KBM-7 (cell line): ENCODE measurements at places on chromosomes 5 and 9.

GRCh38 chr5:128014578-128014977, 69.0 kb upstream of the SLC12A2 start:
- no peak for DNase-seq

GRCh38 chr9:89984214-89984613, 379.4 kb downstream of the GADD45G start:
- DNase-seq: no peak

- no peak for DNase-seq
Observed at GRCh38 chr9:31065691-31066090, 1318.8 kb upstream of the ACO1 start.

DNA sequence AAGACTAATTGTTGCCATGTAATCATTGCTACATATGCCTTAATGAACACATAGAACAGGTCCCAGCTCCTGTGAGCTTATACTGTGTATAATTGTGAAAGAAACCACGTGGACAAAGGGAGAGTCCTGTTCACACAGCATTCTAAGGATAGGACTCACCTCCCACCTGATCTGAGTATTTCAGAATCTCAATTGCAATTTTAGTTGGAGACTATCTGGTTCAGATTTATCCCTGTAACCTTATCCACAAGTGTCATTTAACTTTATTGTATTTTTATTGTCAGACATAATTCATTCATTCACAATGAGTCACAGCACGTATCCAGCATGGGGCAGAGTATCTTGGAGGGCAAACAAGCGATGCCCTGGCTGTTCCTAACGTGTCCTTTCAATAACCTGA, 448.3 kb downstream of the NTRK2 start:
- no peak for DNase-seq

DNA sequence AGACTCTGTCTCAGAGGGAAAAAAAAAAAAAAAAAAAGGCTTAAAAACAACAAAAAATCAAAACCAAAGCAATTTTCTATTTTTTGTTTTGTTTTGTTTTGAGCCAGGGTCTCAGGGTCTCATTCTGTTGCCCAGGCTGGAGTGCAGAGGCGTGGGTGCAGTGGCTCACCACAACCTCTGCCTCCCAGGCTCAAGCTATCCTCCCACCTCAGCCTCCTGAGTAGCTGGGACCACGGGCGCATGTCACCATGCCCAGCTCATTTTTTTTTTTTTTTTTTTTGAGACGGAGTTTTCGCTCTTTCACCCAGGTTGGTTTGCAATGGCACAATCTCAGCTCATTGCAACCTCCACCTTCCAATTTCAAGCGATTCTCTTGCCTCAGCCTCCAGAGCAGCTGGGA, 5.7 kb downstream of the STK10 start:
- no peak for DNase-seq

GRCh38 chr9:115099901-115100300, 18.1 kb downstream of the TNC start:
- DNase-seq: no peak

GRCh38 chr5:135157421-135158313, 123.6 kb upstream of the PITX1 start:
- no peak for DNase-seq

DNA sequence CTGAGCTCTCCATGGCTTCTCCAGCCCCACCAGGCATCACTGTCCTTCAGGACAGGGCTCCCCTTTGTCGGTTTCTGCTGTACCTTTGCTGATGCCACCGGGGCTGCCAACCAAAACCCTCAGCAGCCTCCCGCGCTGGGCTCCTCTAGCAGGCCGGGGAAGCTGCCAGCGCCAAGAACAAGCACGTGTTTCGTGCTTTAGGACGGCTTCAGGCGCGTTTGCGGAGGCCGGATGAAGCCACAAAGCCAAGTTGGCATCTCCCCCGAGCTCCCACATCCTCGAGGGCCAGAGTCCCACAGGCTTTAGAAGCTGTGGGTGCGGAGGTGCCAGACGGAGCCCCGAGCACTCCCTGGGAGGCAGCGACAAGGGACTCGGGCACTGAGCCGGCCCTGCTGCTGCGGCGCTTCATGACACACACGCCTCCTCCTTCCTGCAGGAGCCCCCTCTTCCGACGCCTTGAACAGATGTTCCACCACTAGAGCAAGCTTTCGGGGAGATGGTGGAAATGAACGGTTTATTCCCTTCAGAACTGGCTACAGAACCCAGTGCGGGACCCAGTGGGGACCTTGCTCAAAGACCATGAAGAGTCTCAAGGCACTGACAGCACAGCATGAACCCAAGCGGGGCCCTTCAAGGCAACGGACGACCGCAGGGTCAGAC, 36.7 kb downstream of the SARDH start:
- no peak for DNase-seq

DNA sequence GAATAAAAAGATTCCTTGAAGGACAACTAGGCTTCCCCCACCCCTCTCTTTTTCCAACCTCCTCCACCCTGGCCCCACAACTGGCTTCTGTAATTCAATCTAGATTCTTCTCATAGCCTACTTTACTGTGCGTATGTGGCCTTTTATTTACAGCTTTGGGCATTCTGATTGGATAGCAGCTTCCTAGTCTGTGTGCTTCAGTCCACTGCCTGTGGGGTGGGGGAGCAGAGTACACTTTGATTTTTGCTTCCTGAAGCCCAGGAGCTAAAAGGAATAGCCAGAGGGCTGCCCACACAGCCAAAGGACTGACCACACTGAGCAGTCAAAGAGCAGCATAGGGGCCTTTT, 30.4 kb downstream of the RUSC2 start:
- DNase-seq: no peak

DNA sequence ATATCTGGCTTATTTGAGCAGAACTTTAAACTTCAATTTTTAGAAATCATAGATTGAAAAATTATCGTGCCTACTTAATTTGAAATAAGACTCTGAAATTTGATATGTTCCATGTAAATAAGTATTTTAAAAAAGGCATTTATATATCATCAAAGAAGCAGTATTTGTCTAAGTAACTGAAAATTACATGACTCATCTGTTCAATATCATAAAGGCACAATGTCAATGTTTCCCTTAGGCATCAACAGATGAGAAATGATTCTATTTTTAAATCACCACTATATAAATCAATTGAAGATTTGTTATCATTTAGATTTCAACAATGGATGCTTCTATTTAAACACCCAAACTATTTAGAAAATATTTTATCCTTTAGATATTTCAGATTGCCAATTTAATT, 142.9 kb upstream of the POU5F2 start:
- DNase-seq: no peak

GRCh38 chr5:61734966-61735365, 402.9 kb downstream of the ZSWIM6 start:
- no peak for DNase-seq

- no peak for DNase-seq
Observed at GRCh38 chr5:111553868-111554267, 41.5 kb upstream of the STARD4 start.

GRCh38 chr9:95025213-95026147, 292.0 kb downstream of the FANCC start:
- peak; percentile 38 for DNase-seq

DNA sequence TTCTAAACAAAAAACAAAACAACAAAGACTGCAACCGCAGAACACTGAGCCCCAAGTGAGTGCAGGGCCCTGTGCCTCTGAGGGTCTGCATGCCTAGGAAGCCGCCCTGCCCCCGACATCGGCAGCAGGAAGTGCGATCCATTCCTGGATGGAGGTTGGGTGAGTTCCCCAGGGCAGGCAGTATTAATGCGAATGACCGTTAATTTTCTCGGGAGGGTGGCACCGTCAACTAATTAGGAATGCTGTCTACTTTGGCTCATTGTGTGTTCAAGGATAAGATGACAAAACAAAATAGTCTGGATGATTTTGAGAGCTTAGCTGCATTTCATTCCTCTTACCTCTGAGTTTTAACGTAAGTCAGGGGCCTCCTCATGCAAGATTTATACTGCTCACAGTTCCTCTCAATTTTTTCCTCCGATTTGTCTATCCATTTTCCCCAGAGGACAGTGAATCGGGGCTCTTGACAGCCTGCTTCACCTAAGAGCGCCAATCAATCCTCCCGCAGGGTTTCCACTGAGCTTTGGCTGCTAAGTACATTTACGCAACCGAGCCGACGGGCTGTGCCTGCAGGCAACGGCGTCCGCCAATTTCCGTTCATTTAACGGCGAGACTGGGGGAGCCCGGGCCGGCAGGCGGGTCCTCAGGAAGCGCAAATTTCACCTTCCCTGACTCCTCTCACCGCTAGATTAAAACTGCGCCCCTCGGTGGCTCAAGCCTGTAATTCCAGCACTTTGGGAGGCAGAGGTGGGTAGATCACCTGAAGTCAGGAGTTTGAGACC, 2.9 kb upstream of the NXNL2 start:
- peak; percentile 91 for DNase-seq

DNA sequence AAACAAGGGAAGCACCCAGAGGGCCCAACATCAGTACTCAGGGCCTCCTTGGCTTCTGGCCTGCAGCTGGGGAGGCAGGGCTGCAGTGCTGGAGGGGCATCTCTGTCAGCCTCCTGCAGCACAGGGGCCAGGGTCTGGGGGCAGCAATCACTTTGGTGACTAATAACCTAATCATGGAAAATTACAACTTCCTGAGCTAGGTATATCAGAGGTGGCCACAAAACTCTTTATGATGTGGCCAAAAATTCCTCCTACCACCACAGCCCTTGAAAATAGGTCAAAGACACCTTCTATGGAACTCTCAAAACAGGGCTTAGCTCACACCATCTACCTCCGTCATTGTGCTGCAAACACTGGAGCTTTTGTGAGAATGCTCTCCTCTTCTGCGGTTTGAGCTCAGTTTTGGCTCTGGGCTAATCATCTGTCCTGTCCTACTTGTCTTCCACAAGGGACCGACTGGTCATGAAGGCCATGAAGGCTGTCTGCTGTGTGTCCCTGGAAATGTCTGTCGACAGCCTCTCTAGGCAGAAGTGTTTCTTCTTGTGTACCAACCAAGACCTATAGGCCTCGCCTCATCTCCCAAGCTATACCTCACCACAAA, 28.6 kb downstream of the CSF2 start:
- DNase-seq: no peak

DNA sequence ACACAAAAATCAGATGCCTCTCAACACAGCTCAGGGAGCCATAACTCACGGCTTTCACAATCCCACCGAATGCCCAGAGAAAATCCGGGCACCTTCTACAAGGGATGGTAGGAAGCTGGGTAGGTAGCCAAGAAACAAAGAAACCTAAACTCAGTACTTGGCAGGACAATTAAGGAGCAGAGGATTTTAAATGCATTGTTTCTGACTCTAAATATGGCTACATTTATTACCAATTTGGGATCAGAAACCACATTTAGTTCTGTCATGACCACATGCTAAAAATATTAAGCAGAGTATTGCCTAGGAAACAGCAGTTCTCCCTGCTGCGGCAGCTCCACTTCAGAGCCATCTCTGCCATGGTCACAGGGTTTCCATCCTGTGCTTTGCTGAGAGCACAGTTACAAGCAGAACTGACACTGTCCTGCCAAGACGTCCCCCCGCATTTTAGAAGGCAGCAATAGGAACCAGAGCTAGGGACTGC, 57.5 kb downstream of the SIL1 start:
- DNase-seq: peak; percentile 10

DNA sequence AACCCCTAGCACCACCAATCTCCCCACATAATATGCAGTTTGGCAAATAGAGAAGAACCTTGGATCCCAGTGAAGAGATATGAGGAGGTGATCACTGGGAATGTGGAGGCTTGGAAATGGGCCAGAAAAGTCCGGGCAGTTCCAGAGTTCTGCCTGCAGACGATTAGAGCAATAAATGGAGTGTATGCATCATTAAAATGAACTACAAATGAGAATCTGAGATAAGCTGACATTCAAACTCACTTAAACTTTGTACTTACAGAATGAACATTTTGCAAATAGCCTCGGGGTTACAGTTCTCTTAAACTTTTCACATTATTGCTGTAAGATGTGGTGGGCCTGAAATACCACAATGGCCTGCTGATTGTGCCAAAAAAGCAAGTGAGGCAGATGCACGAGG, 23.0 kb upstream of the LHFPL2 start:
- DNase-seq: no peak

GRCh38 chr9:95721061-95721531, 154.4 kb upstream of the ERCC6L2 start:
- DNase-seq: no peak

GRCh38 chr5:38752622-38753021, 93.2 kb upstream of the OSMR start:
- DNase-seq: no peak

DNA sequence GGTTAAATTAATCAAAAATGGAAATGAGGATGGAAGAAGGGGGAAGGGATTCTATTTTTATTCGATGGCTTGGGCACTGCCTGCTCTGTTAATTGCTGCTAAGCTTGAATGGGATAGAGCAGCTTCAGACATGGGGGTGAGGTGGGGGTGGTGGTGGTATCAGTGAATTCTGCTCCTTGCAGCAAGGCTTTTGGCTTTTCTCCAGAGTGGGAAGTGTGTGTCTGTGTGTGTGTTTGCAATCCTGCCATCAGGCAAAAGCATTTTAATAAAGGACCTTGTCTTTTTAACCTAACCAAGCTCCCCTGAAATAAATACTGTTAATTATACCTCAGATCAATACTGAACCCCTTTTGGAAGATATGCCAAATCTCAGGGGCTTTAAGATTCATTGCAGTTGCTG, 110.9 kb upstream of the GPR151 start:
- DNase-seq: no peak

GRCh38 chr9:4849369-4849768, 56.6 kb downstream of the RCL1 start:
- no peak for DNase-seq

GRCh38 chr5:134647750-134648424, 698 bp upstream of the SEC24A start:
- no peak for DNase-seq

DNA sequence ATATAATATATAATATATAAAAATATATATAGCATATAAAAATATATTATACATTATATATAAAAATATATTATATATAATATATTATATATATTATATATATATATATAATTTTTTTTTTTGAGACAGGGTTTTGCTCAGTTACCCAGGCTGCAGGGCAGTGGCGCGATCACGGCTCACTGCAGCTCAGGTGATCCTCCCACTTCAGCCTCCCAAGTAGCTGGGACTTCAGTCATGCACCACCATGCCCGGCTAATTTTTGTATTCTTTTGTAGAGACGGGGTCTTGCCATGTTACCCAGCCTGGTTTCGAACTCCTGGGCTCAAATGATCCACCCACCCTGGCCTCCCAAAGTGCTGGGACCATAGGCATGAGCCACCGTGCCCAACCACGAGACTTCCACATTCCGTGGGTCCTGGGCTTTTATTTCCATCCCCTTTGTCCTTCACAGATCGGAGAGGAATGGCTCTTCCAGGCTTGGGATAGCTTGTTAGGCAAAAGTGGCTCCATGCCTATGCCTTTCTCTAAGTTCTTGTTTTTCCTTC, 62.0 kb upstream of the IER5L start:
- DNase-seq: peak; percentile 21

DNA sequence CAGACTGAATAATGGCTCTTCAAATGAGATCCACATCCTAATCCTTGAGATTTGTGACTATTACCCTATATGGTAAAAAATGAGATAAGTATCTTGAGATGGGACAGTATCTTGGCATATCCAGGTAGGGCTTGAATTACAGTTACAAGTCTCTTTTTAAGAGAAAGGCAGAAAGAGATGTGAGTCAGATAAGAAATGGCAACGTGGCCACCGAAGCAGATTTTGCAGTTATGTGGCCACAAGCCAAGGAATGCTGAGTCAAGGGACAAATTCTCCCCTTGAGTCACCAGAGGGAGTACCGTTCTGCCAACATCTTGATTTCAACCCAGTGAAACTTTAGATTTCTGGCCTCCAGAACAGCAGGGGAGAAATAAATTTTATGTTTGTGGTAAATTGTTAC, 1983.0 kb upstream of the C9orf72 start:
- peak; percentile 75 for DNase-seq
